ENCODE measurements at places on chromosomes 5 and 9.
A peak's percentile ranks its signal among the peaks of the same experiment; 100 is the strongest.

DNA sequence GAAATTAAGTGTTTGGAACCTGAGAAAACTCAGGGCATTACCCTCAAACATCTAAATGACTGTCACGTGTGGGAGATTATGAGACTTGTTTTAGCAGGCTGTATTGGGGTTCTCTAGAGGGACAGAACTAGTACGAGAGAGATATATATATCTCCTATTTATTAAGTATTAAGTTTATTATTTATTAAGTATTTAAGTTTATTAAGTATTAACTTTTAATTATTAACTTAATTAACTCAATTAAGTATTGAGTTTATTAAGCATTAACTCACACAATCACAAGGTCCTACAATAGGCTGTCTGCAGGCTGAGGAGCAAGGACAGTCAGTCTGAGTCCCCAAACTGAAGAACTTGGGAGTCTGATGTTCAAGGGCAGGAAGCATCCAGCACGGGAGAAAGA is 113.8 kb downstream of the MELK start:
- H3K36me3 ChIP-seq: no peaks in the 10 kb centered on the region
- H3K27me3 ChIP-seq: no peaks in the 10 kb centered on the region
- no peaks in the 10 kb centered on the region for H3K4me1 ChIP-seq
- no peak for DNase-seq
- no peak overlapping the region for H3K27ac ChIP-seq
- H3K4me3 ChIP-seq: no peak overlapping the region

- H3K27ac ChIP-seq: no peak overlapping the region
- DNase-seq: no peak
- no peak overlapping the region for H3K4me3 ChIP-seq
- no peaks in the 10 kb centered on the region for H3K27me3 ChIP-seq
- H3K4me1 ChIP-seq: peaks cover 14% of the 10 kb centered on the region
Measured at GRCh38 chr9:120490888-120491595, 88.9 kb downstream of the CDK5RAP2 start.

DNA sequence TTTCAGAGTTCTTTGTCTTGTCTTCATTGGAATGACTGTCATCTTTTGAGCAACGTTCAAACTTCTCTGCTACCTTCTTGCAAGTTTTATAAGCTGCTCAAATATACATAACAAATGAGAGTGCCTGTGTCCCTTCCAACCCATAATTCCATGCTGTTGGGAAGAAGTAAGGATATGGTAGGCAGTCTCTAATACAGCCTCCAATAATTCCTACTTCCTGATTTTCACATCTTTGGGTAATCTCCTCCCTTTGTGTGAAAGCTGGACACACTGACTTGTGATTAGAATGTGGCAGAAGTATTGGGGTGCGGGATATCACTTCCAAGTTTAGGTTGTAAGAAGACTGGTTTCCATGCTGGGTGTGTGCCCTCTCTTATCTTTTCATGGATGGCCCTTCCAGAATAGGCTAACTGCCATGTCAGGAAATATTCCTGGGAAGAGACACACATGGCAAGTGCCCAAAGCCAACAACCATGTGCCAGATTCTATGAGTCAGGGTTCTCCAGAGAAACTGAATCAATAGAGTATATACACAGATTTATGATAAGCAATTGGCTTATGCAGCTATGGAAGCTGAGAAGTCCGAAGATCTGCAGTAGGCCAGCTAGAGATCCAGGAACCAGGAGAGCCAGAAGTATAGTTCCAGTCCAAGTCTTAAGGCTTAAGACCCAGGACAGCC is 531.3 kb downstream of the NTRK2 start:
- no peaks in the 10 kb centered on the region for H3K27me3 ChIP-seq
- no peak overlapping the region for H3K27ac ChIP-seq
- no peaks in the 10 kb centered on the region for H3K36me3 ChIP-seq

GRCh38 chr9:137077010-137077747 is at the start of gene UAP1L1:
Gene UAP1L1 (plus strand): TSS chr9:137077517. CDS start chr9:137077533, 16 bp downstream.
- H3K27ac ChIP-seq: peak within 1 kb of the TSS; percentile 68
- peaks cover 39% of the 10 kb centered on the region for H3K36me3 ChIP-seq
- DNase-seq: peak; percentile 85
- H3K4me1 ChIP-seq: peaks cover 19% of the 10 kb centered on the region

GRCh38 chr5:125411744-125412560 is 665.5 kb upstream of the ZNF608 start:
- no peak for DNase-seq
- H3K27ac ChIP-seq: peak overlapping the region; percentile 53
- peak overlapping the region; percentile 38 for H3K4me3 ChIP-seq
- H3K4me1 ChIP-seq: peaks cover 47% of the 10 kb centered on the region
- no peaks in the 10 kb centered on the region for H3K27me3 ChIP-seq

DNA sequence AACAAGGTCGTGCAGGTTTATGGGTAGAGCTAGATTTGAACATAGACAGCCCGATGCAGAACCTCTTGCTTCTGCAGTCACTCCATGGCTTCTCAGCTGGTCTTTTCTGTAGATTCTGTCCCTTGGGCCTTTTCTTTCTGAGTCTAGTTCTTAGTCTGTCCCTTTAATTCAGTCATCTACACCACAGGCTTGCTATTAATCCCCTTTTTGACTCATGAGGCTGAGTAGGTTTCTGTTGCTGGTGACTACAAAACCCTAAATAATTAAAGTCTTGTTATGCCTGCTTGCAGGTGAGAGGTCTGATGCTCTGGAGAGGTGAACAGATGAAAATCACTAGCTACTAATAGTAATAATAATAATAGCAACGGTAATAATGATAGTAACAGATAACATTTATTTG is 19.3 kb upstream of the STRBP start:
- no peak overlapping the region for H3K4me3 ChIP-seq
- no peak overlapping the region for H3K27ac ChIP-seq
- H3K4me1 ChIP-seq: peaks cover 7% of the 10 kb centered on the region
- H3K36me3 ChIP-seq: no peaks in the 10 kb centered on the region

GRCh38 chr5:63145167-63145566 is 566.5 kb downstream of the LRRC70 start:
- H3K27ac ChIP-seq: no peak overlapping the region
- H3K4me1 ChIP-seq: no peaks in the 10 kb centered on the region
- H3K27me3 ChIP-seq: no peaks in the 10 kb centered on the region

GRCh38 chr5:61407706-61408270 is 75.7 kb downstream of the ZSWIM6 start:
- no peaks in the 10 kb centered on the region for H3K36me3 ChIP-seq
- peak overlapping the region; percentile 53 for H3K27ac ChIP-seq
- no peaks in the 10 kb centered on the region for H3K27me3 ChIP-seq
- H3K4me1 ChIP-seq: peaks cover 35% of the 10 kb centered on the region
- no peak overlapping the region for H3K4me3 ChIP-seq

DNA sequence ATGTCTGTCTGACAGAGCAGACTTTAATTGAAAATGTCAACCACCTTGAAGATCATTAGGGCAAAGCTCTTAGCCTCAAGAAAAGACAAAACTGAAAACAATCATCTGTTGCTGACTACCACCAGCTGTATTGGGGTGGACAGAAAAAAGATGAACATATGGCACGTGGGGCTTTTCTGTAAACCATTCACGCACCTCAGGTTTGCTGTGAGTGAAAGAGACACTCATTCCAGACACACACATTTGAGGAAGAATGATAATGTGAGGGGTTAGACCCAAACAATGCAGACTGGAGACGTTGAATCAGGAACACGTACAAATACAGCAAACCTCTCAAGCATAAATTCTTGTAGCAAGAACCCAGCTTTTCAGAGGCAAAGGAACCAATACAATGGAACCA is 158.7 kb downstream of the EBF1 start:
- H3K36me3 ChIP-seq: peaks cover 8% of the 10 kb centered on the region
- H3K4me3 ChIP-seq: no peak overlapping the region
- no peaks in the 10 kb centered on the region for H3K27me3 ChIP-seq
- no peak overlapping the region for H3K27ac ChIP-seq
- peaks cover 43% of the 10 kb centered on the region for H3K4me1 ChIP-seq

DNA sequence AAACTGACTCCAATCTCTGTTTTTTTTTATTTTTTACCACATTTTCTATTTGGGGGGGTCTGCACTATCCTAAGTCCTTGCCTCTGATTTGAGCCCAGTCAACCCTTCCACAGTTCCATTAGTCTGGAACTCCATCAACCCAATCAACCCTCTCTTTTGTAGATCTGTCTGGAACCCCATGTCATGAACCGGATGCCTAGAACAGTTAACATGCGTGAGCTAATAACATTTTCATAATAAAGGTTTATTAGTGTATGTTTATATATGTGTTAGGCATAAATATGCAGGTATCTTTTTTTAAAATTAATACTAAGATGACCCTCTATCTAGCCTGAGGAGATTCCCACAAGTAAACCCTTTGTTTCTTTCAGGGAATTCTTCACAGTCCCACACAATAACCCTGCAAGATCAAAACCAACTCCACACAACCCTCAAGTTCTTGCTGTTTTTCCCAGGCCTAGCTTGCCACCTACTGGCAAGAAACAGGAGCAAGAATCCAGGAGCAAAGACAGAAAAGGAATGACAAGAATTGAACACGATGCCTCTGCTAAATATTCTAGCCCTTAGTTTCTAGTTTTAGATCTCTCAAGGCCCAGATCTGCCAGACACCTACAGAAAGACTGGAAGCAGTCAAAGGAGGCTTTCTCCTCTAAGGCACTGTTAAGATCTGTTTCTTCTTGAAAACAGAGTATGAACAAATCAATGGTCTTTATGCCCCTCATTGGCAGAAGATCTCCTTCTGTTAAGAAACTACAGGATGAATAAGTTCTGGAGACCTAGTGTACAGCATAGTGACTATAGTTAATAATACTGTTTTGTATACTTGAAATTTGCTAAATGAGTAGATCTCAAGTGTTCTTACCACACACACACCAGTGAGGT is 100.4 kb downstream of the TRIM36 start:
- DNase-seq: no peak
- H3K36me3 ChIP-seq: no peaks in the 10 kb centered on the region
- peaks cover 37% of the 10 kb centered on the region for H3K27me3 ChIP-seq
- no peaks in the 10 kb centered on the region for H3K4me1 ChIP-seq
- no peak overlapping the region for H3K27ac ChIP-seq

DNA sequence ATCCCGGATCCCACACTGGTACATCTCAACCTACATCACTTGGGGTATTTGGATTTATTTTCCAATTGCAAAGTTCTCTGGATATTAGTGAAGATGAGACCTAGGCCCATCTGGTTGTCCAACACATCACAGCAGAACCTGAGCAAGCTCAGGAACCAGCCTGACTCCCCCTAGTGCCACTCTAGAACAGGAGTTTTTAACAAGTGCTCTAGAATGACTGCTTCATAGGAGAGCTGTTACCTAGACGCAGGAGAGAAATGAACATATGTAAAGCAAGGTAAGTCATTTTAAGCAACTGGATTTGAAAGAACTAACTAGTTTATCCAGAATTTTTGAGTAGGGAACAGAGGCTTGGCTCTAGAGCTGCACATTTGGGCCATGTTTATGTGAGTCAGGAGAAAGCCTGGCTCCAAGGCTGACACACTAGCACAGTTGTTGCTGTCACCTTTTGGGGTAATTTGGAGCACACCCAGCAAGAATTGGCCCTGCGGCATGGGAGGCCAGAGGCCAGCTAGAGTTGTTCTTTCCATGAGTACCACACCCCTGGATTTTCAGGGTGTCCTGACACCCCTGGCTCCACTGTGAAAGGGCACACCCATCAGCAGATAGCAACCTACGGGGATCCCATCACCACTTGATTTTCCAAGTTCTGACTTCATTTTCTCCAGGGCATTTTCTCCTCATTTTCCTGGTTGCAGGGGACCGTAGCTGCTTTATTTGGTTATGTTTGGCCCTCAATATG is 110.9 kb upstream of the LPAR1 start:
- H3K4me1 ChIP-seq: no peaks in the 10 kb centered on the region
- H3K36me3 ChIP-seq: no peaks in the 10 kb centered on the region
- no peaks in the 10 kb centered on the region for H3K27me3 ChIP-seq
- H3K27ac ChIP-seq: peak overlapping the region; percentile 13
- H3K4me3 ChIP-seq: no peak overlapping the region

- H3K27ac ChIP-seq: no peak overlapping the region
- H3K36me3 ChIP-seq: peaks cover 63% of the 10 kb centered on the region
- H3K4me3 ChIP-seq: no peak overlapping the region
Measured at GRCh38 chr5:32589942-32590869, 4.8 kb downstream of the SUB1 start.

- peaks cover 21% of the 10 kb centered on the region for H3K27me3 ChIP-seq
- no peak for DNase-seq
- no peak overlapping the region for H3K27ac ChIP-seq
Measured at GRCh38 chr9:135544981-135545635, 818 bp upstream of the OBP2A start.

DNA sequence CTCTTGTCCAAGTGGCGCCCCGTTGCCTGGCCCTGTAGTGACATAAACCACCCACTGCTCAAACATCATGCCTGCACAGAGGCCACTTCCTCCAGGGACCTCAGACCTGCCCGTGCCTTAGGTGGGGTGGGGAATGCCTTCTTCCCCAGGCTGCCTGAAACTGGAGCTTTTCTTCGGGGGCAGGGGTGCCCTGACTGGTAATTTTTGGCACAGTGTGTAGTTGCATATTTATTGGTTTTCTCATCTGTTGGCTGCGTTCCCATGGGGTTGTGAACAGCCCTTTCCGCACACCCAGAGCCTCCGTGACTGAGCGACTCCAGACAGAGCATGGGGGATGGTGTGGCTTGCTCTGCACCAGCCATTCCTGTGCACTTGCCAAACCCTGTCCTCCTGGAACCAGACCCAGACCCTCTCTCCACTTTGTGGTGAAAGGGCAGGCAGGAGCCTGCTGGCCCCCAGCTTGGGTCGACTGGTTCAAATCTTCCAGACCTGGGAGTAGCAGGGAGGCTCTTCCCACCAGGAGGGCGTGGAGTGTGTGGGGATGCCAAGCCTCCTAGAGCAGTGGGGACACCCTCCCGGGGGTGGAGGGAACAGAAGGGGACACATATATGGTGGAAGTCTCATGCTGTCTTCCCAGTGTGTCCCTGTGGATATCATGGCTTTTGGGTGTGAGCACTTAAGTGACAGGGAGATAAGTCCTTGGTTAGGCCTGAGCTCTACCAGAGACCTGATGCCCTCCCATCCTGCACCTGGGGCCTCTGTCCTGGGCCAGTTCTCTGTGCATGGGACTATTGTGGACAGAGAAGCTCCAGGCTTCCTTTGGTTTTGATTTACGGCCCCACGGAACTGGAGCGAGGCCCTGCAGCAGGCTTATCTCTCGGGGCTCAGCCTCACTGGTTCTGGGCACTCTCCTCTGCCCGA is 39.6 kb downstream of the WNK2 start:
- no peaks in the 10 kb centered on the region for H3K36me3 ChIP-seq
- H3K4me1 ChIP-seq: peaks cover 94% of the 10 kb centered on the region
- no peak for DNase-seq
- no peak overlapping the region for H3K4me3 ChIP-seq
- H3K27me3 ChIP-seq: no peaks in the 10 kb centered on the region

- no peak overlapping the region for H3K27ac ChIP-seq
- H3K36me3 ChIP-seq: peaks cover 32% of the 10 kb centered on the region
- DNase-seq: no peak
- H3K27me3 ChIP-seq: no peaks in the 10 kb centered on the region
- no peaks in the 10 kb centered on the region for H3K4me1 ChIP-seq
Measured at GRCh38 chr5:66021585-66021984, 95.2 kb downstream of the ERBIN start.

All from left ventricle myocardium inferior (tissue), 1 donor.